Non-pigmented ciliary epithelial cell (primary cell): ENCODE measurements at places on chromosomes 6 and 20.

DNA sequence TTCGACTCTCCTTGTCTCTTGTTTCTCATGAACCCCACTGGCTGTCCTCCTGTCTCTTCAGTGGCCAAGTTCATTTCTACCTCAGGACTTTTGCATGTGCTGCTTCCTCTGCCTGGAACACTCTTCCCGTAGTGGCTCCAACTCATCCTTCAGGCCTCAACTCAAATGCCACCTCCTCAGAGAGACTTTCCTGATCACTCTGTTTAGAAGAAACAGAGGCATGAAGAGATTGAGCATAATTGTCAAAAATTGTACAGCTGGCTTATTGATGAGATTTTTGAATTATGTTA lies 17.5 kb upstream of the SLC9A8 start:
- no peak for DNase-seq

- DNase-seq, result peak; percentile 40
Observed at GRCh38 chr6:157715728-157716164, 107.3 kb upstream of the SNX9 start.

GRCh38 chr20:44218446-44218845 lies 7.9 kb upstream of the OSER1 start:
- no peak for DNase-seq

GRCh38 chr6:7960848-7961247 lies 50.3 kb upstream of the TXNDC5 start:
- DNase-seq, result no peak

- no peak for DNase-seq
Observed at GRCh38 chr20:37128803-37129202, 33.0 kb upstream of the RBL1 start.

GRCh38 chr6:116459927-116460326 lies 1.2 kb upstream of the CALHM6 start:
- DNase-seq, result no peak

DNA sequence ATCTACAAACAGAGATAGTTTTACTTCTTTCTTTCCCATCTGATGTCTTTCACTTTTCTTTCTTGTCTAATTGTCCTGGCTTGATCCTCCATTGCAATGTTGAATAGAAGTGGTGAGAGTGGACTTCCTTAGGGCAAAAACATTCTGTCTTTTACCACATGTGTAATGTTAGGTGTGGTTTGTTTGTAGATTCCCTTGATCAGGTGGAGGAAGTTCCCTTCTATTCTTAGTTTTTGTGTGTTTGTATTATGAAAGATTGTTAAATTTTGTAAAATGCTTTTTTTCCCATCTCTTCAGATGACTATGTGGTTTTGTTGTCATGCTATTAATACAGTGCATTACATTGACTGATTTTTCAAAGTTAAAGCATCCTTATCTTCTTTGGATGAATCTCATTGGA lies 41.6 kb upstream of the DUSP22 start:
- DNase-seq, result no peak

DNA sequence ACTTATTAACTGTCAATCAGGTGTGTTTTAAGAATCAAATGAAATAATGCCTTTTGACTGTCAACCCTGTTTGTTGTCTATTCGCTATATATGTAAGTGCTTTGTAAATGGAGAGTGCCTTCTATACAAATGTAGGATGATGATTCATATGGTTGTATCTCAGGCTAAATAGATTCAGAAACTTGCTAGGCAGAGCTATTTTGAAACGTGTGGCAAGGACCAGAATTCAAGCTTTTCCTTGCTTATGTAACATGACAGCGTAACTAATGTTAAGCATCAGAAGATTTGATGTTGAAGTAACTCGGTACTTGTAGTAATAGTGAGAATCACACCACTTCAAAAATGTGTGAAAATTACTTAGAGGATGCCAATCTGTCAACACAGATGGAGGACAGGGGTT lies 3.4 kb downstream of the OGFRL1 start:
- DNase-seq, result no peak

- no peak for DNase-seq
Observed at GRCh38 chr6:154709621-154710020, 23.6 kb upstream of the SCAF8 start.

- DNase-seq, result no peak
Observed at GRCh38 chr6:156337801-156338200, 439.4 kb upstream of the ARID1B start.
